Tibial artery (tissue), 4 donors: ENCODE measurements at places on chromosomes 4 and X.

GRCh38 chr4:124432500-124432899 is 280.0 kb downstream of the ANKRD50 start:
- no peak for DNase-seq

- no peak for DNase-seq
Observed at GRCh38 chr4:174408841-174409552, 113.3 kb downstream of the HPGD start.

- DNase-seq, result no peak
Observed at GRCh38 chr4:8682725-8683124, 90.2 kb downstream of the CPZ start.

- no peak for DNase-seq
Observed at GRCh38 chrX:97119474-97120109, 235.9 kb downstream of the RPA4 start.

GRCh38 chr4:53688186-53688790 is 97.0 kb upstream of the LNX1 start:
- no peak for DNase-seq

DNA sequence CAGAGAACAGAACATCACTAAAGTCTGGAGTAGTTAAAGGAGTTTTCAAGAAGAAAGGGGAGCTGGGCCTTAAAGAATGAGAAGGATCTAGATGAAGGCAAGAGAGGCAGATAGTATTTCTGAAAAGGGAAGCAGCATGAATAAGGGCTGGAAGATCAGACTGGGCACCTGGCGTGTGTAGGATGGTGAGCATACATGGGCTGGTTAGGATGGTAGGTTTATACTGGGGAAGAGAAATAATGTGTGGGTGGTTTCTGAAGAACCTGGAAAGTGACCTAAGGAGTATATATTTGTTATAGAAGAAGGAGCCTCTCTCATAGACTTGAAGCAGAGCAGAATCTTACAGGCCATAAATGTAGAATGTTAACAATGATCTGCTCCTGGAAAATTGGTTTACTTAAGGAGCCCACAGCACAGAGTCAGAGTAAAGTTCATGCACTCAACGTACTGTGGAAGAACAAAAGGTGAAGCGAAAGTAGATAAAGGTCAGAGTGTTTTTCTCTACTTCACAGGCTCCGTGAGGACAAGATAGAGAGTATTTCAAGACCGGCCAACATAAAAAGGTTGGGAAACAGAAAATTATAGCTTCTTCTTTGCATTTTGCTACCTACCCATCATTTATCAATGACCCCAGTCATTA is 35.8 kb downstream of the MBNL3 start:
- no peak for DNase-seq
